ENCODE measurements at places on chromosomes 1 and 21.
A peak's percentile ranks its signal among the peaks of the same experiment; 100 is the strongest.

DNA sequence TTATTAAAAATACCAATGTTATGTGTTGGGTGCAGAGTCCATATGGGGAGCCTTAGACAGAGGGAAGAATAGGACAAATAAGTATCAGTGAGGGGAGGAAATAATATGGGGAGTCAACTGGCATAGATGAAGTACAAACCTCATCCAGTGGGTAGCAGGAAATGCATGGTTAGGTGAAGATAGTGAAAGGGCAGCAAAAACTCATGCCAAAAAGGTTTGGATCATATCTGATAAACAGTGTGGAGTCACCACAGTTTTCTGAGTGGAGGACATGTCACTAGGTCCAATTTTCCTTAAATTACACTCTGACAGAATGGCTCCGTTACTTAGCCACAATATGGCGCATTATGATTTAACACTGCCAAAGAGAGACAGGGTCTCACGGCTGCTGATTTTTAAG is 10.3 kb downstream of the DUSP23 start:
- no peak for DNase-seq
- H3K4me1 ChIP-seq: no peaks in the 10 kb centered on the region
- H3K27me3 ChIP-seq: peaks cover 12% of the 10 kb centered on the region
- no peaks in the 10 kb centered on the region for H3K36me3 ChIP-seq
- no peak overlapping the region for H3K4me3 ChIP-seq

DNA sequence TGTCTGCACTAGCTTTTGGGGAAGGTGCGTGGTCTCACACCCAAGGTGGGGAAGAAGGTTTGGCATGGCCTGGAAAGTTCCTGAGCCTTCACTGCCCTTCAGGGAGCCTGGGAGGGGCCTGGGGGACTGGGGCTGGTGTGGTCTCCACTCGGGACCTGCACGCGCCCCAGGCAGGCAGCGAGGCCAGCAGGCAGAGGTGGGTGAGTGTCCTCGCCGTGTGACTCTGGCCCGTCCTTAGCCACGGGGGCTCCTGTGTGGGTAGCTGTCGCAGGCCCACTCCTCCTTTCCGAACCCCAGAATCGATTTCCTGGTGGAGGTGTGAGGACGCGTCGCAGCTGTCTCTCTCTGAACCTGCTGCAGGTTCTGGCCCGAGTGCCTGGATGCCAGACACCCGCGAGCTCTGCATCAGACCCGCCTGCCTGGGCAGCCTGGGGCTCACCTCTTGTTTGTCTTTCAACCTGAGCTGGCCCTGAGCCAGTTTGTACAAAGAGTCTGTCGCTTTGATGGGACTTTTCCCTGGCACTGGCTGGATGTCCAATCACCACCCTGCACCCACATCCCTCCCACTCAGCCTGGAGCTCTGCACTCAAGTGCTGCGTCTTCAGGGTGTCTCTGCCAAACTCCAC is 36.0 kb upstream of the SLC19A1 start:
- no peaks in the 10 kb centered on the region for H3K36me3 ChIP-seq
- no peak overlapping the region for H3K4me3 ChIP-seq
- H3K4me1 ChIP-seq: no peaks in the 10 kb centered on the region

- no peaks in the 10 kb centered on the region for H3K27me3 ChIP-seq
- H3K27ac ChIP-seq: no peak overlapping the region
- no peak for DNase-seq
- no peaks in the 10 kb centered on the region for H3K36me3 ChIP-seq
- H3K4me3 ChIP-seq: no peak overlapping the region
Observed at GRCh38 chr1:44505210-44505993, 100.3 kb downstream of the RNF220 start.

- peaks cover 17% of the 10 kb centered on the region for H3K36me3 ChIP-seq
- DNase-seq: no peak
- no peak overlapping the region for H3K27ac ChIP-seq
- H3K4me3 ChIP-seq: no peak overlapping the region
- H3K4me1 ChIP-seq: no peaks in the 10 kb centered on the region
Observed at GRCh38 chr1:220123889-220124288, 30.0 kb downstream of the IARS2 start.

DNA sequence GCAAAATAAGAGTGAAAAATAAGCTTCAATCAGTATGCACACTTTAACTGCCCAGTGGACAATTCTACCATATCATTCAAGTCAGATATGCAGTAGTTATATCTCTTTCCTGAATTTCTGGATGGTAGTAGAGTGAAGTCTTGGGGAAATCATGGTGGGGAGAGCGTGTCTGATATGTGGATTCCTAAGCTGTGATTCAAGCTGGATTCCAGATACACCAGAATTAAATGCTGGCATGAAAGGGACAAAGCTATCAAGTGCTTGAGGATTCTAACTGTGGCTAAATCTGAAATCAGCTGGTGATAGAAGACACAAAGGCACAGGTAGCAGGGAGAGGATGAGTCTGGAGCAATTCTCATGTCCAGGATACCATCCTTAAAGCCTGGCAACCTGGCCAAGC is 323.5 kb downstream of the DUSP10 start:
- H3K4me3 ChIP-seq: no peak overlapping the region
- H3K4me1 ChIP-seq: 0 out of 2 replicates have a peak, but pooled peaks cover 6% of the 10 kb centered on the region
- H3K27ac ChIP-seq: no peak overlapping the region
- DNase-seq: no peak
- H3K27me3 ChIP-seq: no peaks in the 10 kb centered on the region
- no peaks in the 10 kb centered on the region for H3K36me3 ChIP-seq

DNA sequence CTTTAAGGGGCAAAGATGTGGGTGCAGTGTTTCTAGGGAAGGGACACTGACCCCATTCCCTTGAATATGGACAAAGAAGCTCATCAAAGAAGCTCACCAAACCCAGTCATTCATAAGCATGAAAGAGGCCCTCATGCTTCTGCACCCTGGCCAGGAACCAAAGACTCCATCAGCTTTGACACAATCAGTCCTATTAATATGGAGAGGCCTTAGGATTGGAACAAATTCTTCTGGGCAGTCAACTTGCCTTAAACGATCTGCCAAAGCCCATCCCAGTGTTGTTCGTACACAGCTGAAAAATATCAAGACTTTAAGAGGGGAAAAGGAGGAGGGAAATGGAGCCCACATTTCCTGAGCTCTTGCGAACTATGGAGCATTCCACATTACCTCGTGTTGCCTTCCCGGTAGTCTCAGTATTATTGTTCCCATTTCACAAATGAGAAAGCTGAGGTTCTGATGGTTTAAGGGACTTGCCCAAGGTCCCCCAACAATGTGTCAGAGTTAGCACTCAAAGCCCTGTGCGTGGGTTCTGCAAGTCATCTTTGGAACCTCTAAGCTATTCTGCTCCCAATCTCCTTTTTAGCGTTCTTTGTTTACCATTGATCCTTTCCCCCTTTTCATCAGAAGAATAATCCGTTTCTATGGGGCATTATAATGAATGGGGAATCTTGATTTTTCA is 161.9 kb downstream of the ZBTB18 start:
- DNase-seq: no peak
- peak overlapping the region; percentile 93 for H3K27ac ChIP-seq
- H3K27me3 ChIP-seq: no peaks in the 10 kb centered on the region
- H3K4me1 ChIP-seq: peaks cover 31% of the 10 kb centered on the region
- H3K36me3 ChIP-seq: no peaks in the 10 kb centered on the region

DNA sequence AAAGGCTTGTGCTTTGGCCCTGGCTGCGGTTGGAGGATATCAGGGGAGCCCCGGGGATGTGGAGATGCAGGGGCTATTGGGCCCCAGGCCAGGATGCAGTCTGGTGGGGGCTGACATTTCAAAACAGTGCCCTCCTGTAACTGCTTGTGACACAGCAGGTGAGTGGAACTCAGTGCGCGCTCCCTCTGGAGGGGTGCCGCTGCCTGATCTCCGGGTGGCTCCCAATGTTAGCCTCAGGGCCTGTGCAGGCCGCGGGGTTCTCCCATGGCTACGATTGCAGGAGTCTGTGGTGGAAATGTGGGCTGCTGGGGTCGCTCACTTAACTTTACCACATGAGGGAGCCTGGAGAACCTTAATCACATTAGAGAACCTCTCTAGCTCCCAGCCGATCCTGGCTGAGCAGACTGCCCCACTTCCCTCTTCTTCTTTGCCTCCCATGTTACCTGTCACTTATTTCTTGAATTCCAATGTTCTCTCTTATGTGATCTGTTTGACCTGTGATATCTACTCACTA is 163.2 kb downstream of the FMN2 start:
- no peak overlapping the region for H3K4me3 ChIP-seq
- no peak for DNase-seq
- H3K36me3 ChIP-seq: no peaks in the 10 kb centered on the region
- peaks cover 10% of the 10 kb centered on the region for H3K27me3 ChIP-seq
- no peak overlapping the region for H3K27ac ChIP-seq

- DNase-seq: no peak
- H3K27me3 ChIP-seq: no peaks in the 10 kb centered on the region
- H3K4me3 ChIP-seq: no peak overlapping the region
- H3K27ac ChIP-seq: no peak overlapping the region
- H3K36me3 ChIP-seq: no peaks in the 10 kb centered on the region
Observed at GRCh38 chr21:42200906-42201614, 17.9 kb upstream of the ABCG1 start.
